Stimulated activated CD4-positive, alpha-beta T cell treated with anti-CD3 and anti-CD28 coated beads, Interleukin-4, amount 100 ng/mL, for 24 hours (primary cell): ENCODE measurements at places on chromosomes 6 and 20.

DNA sequence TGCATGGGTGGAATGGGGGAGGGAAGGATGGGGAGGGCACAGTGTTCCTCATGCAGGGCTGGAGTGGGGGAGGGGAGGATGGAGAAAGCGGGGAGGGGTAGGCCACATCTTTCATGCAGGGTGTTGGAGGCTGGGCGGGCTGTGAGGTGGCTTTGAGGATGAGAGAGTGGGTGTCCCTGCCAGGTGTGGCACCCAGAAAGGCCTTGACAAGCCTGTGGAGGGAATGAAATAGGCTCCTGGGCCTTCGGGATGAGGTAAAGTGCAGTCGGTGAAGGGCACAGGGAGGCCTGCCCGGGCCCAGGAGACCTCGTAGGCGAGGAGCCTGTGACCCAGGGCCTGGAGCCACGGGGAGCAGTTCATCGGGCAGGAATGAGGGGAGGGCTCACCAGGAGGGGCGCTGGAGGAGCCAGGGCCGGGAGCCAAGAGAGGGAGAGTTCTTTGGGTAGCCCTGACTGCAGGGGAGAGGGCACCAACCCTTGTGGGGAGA lies 7.6 kb downstream of the CEBPB start:
- no peak for DNase-seq

- DNase-seq = no peak
These were observed 465.3 kb downstream of the CBLN4 start for GRCh38 chr20:55540013-55540412.

- DNase-seq = peak; percentile 38
These were observed 86.7 kb upstream of the STMND1 start for GRCh38 chr6:17015144-17015543.

- no peak for DNase-seq
These were observed 37.1 kb upstream of the PROKR2 start for GRCh38 chr20:5353624-5354496.

DNA sequence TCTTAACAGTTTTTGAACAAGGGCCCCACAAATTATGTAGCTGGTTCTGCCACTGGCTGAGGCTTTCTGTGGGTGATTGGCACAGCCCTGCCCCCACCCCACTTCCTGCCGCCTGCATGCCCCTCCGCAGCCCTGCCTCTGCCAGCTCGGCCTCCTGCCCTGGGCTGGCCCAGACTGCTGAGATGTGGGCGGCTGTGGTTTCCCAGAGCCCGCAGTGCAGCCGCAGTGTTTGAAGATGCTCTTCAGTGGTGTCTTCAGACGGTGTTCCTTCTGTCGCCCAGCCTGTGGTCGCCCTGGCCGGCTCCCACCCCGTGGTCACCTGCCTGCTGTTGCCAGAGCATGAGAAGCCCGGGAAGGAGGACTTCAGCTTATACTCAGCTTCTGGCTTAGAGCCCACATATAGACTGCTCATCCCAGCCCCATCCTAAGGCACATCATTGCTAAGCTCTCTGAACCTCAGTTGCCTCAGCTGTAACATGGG lies 154.3 kb downstream of the VEGFA start:
- DNase-seq = peak; percentile 43

DNA sequence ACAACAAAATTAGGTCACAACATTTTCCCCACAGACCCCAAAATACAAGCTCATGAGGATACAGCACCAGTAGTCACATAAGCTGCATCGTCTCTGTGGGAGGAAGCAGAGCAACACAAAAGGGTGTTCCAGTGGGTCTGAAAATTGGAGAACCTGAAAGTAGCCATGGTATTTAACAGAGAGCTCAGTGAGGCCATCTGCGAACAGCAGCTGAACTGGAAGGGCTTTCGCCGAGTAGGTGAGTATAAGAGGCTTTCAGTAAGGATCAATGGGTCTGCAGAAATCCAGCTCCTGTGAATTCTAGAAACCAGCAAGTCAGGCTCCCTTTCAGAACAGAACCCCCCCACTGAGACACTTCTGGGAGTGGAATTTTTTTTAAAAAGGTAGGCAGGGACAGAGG lies 120.0 kb upstream of the RREB1 start:
- no peak for DNase-seq

DNA sequence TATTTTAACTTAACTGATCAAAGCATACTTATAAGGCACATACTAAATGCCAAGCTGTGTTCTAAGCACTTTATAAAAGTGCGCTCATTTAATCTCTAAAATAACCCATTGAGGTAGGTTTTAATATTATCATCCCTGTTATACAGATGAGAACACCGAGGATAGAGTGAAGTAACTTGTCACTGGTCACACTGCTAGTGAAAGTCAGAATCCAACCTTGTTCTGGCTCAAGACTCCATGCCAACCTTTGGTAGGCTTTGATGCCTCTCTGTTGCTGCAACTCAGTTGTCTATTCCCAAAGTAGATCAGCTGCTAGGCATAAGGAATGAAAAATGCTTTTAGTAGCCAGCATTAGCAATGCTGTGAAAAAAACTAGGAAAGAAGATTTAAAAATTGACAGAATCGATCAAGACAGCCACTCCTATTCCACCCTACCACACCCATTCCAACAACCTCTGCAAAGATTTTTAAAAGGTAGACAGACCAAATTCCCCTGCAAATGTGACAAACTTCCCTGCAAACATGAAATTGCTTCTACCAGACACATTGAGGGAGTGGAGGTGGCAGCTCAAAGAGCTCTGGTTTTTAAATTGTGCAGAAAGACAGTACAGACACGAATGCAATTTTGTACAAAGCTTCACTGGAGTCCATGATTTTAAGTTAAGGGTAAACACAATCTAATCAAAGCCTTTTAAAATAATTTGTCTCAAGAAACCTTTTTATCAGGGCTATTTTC lies 39.8 kb upstream of the CAP2 start:
- DNase-seq = no peak

- DNase-seq = no peak
These were observed 16.5 kb upstream of the UBE2J1 start for GRCh38 chr6:89368999-89369398.

- DNase-seq = no peak
These were observed 57.3 kb upstream of the SMIM29 start for GRCh38 chr6:34305982-34306708.

DNA sequence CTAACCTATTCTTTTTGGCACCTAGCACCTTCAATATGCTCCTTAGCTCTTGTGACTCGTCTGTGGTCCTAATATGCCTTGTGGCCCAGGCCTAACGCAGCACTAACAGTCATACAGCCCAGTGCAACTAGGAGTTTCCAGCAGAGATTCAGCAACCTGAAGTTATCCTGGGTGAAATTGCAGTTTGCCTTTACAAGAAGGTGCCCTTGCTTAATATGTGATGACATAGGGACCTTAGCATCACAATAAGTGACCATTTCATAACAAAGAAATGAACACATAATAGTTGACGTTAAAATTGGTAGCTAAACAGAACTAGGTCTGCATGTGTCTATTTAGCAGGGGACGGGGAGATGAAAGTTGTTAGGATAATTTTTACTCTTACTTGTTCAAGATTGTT lies 10.1 kb downstream of the FIG4 start:
- no peak for DNase-seq

DNA sequence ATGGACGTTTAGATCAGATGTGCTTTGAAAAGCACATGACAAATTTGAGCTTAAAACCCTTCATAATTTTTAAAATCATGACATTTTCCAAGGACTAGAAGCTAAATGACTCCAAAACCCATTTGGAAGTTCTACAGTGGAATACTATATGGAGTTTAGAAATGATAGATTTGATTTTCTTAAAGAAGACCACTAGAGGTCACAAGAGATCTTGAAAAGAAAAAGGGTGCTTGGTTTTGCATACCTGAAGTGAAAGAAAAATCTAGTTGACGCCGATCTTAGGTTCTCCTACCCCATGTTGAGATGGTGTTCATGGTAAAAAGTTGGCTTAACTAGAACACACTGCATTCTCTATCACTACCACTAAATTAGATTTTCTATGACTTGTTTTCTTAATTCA lies 31.5 kb downstream of the CFAP61 start:
- no peak for DNase-seq

DNA sequence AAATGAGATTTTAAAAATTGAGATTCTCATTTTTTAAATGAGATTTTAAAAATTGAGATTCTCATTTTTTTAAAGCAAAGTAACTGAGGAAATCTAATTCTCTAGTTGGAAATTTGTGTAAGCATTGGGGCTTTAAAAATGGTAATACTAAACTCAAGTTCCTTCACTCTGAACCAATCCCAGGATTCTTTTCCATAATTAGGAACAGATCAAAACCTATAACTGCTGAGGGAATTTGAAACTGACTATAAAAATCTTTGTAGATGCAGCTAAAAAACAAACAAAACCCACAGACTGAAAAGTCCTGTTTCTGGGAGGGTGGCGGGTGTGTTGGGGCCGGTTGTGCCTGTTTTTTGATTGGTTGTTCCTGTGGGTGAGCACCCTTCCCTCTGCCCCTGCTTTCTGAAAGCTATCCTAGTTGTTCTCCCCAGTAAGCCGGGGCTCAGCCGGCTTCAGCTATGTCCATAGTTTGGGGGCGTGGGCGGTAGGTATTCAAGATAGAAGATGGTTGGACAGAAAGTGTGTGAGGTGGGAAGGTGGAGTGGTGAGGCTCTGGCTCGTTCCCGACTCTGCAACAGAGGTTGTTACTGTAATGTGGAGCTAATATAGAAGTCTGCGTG lies 49.3 kb downstream of the GFRA4 start:
- no peak for DNase-seq

DNA sequence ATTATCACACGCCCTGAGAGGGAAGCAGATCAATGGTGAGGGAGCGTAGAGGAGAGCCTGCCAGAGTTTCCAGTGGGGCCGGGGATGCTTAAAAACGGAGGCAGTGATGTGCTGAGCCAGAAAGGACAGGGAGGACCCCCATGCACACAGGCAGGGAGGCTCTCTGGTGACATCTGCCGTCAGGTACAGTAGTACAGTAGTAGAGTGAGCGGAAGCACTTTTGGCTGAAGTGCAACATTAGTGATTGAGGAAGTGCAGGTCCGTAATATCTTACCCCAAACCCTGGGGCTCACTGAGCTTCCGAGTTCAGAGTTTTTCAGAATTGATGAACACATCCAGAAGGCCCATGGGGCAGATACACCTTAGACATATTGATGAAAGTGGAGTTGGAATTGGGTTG lies 42.1 kb downstream of the GFRA4 start:
- DNase-seq = no peak

GRCh38 chr20:60137657-60138245 lies 179.5 kb downstream of the CDH26 start:
- DNase-seq = peak; percentile 13

DNA sequence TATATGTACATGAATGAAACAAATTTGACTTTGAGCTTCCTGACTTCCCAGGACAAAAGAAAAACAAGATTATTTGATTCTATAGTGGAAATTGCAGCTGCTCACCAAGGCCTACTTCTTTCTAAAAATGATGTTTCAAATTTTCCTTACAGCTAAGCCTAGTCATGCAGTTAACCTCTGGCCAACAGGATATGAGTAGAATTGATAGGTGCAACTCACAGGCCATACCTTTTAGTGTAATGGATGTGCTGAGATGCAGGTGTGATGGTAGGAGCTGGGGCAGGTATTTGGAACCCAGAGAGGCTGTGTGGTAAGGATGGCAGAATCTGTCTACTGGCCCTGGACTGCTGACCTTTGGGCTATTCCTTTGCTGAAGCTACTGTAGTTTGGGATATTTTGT lies 230.9 kb upstream of the PREP start:
- DNase-seq = no peak

GRCh38 chr6:139722530-139722929 lies 348.1 kb upstream of the CITED2 start:
- DNase-seq = no peak

DNA sequence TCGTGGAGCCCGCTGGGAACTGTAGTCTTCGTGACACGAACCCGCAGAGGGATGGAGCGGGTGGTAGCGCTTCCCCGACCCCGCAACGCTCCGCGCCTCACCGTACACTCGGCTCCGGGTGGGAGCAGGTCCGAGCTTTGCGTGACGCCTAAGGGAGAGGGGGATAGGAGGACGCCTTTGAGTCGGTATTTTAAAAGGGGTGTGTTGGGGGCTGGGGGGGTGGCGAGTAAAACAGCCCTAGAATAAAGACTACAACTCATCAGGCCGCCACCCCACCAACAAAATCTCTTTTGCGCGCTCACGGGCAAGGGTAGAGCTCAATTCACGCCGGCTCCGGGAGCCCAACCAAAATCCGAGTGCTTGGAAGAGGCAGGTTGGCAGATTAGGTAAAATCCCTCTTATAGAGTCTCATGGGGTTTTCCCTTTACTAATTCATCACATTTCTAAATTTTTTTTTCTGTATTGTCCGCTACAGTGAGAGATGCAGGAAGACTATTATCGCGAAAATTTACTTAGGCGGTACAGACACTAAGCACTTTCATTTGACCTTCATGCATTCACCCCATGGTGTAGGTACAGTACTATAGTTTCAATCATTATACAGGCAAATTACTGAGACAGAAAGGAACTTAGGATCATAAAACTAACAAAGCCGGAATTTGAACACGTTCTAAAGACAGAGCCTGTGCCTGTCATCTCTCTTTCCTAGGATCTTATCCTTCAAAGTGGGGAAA lies 706 bp upstream of the SNX14 start:
- peak; percentile 55 for DNase-seq
